NCI-H774 (cell line): ENCODE measurements at places on chromosomes 11 and 22.

GRCh38 chr11:64132191-64132771 is 33.6 kb downstream of the MACROD1 start:
- no peak for DNase-seq

DNA sequence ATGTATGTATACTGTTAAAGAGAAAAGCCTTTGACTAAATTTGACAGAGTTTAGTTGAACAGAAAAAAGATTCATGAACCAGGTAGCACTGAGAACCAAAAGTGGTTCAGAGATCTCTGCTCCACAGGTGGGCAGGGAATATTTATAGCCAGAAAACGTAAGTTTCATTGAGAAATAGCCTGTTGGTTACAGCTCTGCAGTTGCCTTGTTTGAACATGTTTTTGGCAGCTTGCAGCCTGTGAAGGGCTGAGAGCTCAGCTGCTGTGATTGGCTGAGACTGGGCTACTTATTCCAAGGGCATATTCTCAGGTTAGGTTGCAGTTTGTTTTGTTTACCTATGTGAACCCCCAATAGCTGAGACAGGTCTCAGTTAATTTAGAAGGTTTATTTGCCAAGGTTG is 13.5 kb upstream of the ZNF74 start:
- DNase-seq: no peak

DNA sequence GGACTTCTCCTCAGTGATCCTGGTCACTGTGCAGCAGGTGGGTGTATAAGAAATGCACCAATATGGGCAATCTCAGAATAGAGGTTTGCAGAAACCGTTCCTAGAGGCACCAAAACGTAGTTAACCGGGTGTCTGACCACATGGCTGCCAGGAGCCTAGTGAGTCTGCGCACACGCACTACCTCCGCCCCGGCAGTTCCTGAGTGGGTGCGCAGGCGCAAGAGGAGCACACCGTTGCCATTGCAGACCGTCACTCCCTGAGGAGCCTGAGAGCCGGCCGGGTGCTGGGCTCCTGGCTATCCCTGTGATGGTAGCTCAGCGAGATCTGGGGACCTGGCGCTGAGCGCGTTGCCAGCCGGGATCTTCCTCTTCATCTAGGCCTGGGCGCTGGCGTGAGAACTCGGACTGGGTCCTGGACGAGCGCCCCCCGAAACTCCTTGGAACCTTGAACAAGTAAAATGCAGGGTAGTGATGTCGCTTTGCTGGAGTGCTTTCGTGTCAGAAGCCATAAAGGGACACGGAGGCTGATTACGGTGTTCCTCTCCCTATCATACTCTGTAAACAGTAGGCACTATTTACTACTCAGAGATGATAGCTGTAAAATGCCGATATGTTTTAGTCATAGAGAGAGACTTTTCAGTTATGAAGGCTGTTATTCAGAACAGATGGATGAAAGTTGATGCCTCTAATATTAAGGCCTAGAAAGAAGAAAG is at the start of gene MS4A13:
TSS of gene MS4A13 (plus strand) at position 249 of the 712 bp plus-strand sequence. CDS start 2,692 bp downstream, outside the sequence.
- no peak for DNase-seq

- peak; percentile 8 for DNase-seq
Observed at GRCh38 chr11:134762248-134763029, 350.4 kb upstream of the B3GAT1 start.

GRCh38 chr11:10267821-10268220 is 26.2 kb downstream of the SBF2 start:
- DNase-seq: no peak

- no peak for DNase-seq
Observed at GRCh38 chr11:210803-211180, 3.3 kb downstream of the RIC8A start.

DNA sequence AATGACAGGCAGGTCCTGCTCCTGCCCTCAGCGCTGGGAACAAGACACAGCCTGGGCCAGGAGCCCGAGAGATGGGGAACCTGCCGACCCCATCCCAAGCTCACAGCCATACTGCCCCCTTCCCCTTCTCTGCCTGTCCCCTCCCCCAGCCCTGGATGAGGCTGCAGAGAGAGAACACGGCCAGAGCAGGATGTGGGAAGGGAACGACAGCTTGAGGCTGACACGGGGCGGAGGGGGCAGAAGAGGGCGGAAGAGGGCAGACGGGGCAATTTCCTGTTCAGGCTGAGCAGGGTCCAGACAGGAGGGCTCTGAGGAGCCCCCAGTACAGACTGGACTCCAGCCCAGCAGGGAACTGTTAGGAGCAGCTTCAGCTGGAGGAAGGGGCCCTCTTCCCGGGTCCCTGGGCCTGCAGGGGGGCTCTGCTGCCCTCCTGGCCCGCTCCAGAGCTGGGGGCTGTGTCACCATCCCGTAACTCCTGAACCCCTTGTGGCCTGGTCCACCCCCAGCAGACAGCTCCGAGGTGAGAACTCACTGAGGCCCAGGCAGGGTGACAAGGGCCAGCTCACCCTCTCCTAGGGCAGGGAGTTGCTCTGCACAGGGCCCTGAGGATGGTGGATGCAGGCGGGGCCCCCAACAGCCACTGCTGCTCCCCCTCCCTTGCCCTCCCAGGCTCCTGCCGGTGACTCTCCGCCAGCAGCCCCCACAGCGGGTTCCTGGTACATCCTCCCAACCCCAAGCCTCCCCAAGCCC is 5.7 kb downstream of the CTSD start:
- no peak for DNase-seq

DNA sequence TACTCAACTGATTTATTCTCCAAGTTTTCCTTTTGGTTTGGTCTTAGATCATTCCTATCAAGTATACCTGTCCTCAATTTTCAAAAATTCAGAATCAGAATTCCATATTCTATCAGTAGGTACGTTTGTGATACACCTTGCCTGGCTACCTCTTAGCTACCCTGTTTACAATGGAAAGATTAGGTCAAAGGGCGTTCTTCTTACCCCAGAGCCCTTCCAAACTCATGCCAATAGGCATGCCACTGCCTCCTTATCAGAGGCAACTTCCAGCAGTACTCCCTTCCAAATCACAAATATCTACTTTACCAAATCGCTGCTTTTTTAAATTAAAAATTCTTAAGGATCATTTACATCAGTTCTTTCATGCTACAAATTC is 1.0 kb downstream of the PATL1 start:
- no peak for DNase-seq

DNA sequence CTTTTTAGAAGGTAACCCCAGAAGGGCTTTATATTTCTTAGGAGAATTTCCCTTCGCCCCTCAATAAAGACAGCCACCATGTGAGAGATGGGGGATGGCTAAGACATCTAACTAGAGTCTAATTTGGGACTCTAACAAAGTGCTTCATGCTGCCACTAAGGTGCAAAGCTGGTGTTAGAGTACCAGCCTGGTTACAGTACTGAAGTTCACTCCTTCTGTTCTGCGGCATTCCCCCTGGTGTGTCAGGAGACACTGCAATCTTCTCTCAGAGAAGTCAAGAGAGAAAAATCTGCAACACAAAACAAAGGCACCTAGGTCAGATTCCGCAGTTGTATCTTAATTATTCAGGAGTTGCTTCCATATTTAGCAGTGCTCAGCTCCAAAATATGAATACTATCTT is 603.0 kb upstream of the CADM1 start:
- no peak for DNase-seq

DNA sequence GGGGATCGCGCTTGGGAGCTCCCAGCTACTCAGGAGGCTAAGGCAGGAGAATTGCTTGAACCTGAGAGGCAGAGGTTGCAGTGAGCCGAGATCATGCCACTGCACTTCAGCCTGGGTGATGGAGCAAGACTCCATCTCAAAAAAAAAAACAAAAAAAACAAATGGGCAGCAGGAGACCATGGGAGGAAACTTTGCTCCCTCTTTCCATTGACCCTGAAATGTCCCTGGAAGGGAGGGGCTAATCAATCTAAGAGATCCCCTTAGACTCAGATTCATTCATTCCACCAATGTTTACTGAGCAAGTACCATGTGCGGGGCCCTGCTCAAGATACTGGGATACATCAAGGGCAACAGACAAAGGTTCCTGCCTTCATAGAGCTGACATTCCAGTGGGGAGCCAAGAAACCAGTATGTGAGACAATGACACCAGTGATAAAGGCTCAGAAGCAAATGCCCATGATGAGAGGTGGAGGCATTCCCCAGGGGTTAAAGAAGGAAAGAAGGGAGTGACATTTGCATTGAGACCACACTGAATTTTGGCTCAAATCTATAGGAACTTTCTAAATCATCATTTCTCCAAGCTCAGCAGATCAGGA is 37.7 kb upstream of the TFIP11 start:
- no peak for DNase-seq

- DNase-seq: no peak
Observed at GRCh38 chr11:90614318-90614717, 391.5 kb upstream of the CHORDC1 start.

- DNase-seq: no peak
Observed at GRCh38 chr11:57904376-57904775, 119.3 kb upstream of the OR9Q1 start.

DNA sequence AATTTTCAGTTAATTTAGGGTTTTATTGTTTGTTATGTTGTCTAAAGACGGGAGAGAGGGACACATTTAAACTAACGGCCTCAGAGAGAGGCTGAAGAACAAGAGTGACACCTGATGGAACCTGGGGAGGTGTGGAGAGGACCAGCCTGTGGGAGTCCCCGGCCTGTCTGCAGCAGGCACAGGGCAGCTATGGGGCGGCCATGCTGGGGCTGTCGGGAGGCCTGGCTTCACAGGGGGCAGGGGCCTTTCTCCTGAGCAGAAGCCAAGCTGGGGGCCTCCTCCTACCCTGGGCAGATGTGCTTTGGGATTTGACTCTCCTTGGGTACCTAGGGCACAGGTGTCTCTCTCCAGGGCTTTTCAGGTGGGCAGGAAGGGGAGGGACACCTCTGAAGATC is 21.9 kb downstream of the RELT start:
- DNase-seq: no peak

DNA sequence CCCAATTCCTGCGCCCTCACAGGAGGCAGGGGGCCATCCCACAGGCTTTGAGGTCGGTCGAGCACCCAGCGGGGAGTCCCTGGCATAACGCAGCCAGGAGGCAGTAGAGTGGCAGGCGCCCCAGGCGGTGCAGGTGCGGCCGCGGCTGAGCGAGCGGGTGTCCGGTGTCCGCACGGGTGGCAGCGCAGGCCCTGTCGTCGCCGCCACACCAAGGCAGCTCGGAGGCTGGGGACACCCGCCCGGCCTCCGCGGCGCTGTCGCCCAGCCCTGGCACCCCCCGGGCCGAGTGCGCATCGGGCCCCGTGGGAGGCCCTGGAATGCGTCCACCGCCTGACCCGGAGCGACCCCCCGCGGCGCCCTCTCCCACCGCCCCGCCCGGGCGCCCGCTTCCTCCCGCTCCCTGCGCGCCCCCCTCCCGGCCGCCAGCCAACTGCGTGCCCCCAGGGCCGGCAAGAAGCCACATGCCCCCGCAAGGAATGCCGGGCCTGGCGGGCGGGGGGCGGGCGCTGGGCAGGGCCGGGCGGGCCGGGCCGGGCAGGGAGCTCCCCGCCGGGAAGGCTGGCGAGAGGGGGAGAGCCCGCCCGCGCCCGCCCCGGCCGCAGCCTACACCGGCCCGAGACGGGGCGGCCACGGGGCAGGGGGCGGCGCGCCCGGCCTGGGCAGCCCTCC is 33.9 kb downstream of the PRDM11 start:
- peak; percentile 39 for DNase-seq

DNA sequence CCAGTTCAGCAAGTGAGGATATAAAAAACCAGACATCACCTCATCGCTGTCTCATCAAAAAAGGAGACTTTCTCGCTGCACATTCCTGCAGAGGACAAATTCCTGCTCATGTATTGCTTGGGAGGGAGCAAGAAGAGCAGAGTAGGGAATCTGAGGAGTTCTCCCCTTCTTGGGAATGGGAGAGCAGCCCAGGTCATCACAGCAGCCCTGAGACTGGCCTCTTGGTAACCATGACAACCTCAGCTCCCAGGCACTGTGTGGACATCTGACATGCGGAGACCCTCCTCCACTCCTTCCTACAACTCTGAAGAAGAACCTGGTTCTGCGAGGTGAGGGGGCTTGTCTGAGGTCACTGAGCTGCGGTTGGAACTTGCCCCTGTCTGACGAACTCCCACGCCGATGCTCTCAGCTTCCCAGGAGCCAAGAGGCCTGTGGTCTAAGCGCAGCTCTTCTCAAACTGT is 17.9 kb downstream of the RFPL1 start:
- DNase-seq: no peak

DNA sequence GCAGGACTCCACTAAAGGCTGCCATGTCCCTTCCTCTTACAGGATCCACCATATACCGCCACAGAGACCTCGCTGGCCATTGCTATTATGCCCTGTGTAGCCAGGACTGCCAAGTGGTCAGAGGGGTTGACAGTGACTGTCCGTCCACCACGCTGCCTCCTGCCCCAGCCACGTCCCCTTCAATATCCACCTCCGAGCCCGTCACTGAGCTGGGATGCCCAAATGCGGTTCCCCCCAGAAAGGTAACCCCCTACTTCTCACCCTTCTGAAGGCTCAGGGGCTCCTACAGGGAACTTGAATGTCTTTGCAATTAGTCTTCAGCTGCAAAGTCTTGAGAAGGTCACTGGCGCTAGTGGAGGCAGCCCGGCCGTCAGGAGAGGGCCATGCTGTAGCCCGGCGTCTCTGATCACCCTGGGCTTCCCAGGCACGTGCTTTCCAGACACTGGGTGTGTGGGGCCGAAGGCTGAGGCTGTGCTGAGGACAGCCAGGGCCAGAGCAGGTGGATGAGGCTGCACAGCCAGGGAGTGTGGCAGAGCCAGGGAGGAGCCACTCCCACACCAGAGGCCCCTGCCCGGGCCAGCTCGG is 30.0 kb upstream of the MUC5B start:
- no peak for DNase-seq

DNA sequence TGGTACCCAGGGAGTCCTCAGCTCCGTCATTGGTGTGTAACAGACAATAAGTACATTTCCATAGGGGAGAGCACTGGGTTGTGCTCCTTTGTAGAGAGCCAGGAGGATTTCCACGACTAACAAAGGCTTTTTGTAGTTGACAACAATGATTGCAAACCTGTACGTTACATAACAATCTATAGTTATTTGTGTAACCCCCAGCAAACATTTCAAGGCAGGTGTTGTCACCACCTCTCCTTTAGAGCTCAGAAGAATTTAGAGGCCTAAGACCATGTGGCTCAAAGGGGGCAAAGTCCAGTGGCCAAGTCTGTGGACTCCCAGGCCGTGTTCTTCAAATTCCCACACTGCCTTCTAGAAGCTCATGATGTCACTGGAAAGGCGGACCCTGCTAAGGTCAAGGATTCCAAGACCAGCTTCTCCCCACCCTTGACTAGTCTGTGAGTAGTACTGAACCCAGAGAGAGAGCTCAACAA is 15.8 kb downstream of the RPL27A start:
- DNase-seq: no peak

DNA sequence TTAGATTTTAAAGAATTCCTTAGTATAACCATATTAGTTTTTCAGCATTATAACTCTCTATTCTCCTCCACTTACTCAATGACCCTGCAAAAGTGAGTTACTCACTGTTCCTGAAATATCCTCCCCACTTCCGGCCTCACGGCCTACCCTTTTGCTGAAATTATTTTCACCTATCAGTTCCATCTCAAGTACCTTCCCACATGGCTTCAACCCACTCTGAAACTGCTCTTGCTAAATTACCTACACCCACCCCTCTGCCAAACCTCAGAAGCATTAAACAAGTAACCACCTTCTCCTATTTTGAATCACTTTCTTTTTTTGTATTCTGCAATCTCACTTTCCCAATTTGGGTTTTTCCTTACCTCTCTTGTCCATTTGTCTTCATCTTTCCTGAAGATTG is 37.7 kb downstream of the OR5P2 start:
- no peak for DNase-seq
